ENCODE measurements at places on chromosomes 1 and 21.

- no peak for DNase-seq
Observed at GRCh38 chr1:225909477-225909876, 14.6 kb downstream of the PYCR2 start.

DNA sequence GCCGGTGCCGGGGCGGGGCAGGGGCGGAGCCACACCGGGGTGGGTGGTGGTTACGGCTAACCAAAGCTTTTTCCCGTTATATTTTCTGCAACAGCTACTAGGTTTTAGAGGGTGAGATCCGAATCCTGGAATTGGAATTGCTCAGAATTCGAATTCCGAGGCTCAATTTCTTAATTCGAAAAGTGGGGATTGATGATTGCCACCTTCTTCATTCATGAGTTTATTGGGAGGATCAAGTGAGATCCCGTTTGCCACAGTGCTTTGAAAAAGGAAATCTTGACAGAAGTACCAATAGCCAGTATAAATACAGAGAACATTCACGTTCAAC, 207 bp upstream of the SVBP start:
- DNase-seq, result no peak

DNA sequence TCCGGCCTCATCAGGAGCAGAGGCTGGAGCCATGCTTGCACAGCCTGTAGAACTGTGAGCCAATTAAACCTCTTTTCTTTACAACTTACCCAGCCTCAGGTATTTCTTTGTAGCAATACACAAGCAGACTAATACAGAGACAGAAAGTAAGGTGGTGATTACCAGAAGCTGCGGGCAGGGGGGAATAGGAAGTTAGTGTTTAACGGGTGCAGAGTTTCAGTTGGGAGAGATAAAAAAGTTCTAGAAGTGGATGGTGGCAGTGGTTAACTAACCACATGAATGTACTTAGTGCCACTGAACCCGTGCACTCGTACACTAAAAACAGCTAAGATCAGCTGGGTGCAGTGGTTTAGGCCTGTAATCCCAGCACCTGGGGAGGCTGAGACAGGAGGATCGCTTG, 80.4 kb upstream of the TARDBP start:
- no peak for DNase-seq

- no peak for DNase-seq
Observed at GRCh38 chr1:112399456-112399855, 3.4 kb downstream of the CTTNBP2NL start.

DNA sequence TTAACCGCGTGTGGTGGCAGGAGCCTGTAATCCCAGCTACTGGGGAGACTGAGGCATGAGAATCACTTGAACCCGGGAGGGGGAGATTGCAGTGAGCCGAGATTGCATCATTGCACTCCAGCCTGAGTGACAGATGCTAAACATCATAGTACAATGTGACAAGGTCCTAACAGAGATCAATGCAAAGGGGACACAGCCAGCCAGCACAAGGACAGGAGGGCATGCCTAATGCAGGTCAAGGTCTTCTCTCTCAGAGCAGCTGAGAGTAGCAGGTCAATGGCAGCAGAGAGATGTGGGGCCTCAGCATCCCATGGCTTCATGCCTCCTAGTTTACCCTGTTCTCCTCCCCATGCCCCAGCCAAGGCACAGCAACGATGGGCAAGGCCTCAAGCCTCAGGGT, 3.0 kb upstream of the SMIM11 start:
- DNase-seq, result no peak

DNA sequence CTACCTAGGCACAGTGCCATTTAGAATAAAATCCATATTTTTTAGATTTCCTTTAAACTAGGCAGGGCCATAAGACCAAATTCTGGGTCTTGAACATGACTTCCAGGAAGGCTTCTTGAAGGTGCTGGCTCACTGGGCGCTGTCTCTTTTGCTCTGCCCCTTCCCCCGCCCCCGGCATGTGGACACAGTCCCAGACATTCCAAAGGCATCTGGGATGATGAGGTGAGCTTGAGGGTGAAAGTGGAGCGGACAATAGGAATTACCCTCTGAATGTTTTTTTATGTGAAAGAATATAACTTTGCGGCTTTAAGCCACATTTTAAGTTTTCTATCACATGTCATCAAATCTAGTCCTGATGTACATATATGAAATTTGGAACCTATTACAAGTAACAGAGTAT, 29.4 kb downstream of the RWDD3 start:
- no peak for DNase-seq

GRCh38 chr1:203686091-203686632, 59.5 kb downstream of the ATP2B4 start:
- DNase-seq, result no peak

- DNase-seq, result no peak
Observed at GRCh38 chr1:211752317-211752716, 76.9 kb upstream of the NEK2 start.

DNA sequence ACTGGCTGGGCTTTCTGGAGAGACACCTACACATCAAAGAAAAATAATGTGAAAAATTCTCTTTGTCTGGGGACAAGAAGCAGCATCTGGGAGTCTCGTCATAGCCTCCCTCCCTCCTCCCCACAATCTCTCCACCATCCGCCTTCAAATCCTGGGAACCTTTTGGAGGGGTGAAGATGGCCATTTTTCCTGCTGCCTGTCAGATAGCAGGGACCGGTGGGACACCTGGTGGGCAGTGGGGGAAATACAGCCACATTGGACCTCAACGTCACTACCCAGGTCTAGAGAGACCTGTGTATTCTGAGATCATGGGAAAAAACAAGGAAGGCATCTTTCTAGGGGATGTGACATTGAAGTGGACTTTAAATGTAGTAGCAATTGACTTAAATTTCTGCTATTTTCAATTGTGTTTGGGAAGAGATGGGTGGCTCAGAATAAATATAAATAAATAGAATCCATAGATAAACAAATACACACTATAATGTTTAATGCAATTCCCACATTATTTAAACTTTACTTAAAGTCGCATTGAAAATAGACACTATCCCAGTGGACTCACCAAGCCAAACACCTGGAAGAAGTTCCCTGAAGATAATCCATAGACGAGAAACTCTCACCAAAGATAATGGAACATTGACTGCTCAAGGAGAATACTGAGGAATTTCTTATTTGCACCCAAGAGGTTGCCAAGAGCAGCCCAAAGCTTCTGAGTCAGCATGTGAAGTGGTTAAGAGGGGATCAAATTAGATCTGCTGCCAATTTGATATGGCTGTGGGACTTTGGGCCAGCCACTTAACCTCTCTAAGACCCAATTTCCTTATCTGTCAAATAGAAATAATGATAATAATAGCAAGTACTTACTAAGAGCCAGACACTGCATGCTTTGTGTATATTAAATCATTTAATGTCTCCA, 147.6 kb upstream of the CAMK1G start:
- DNase-seq, result no peak

- DNase-seq, result no peak
Observed at GRCh38 chr1:118264343-118264742, 79.3 kb upstream of the SPAG17 start.

GRCh38 chr1:196229546-196229945, 378.7 kb downstream of the KCNT2 start:
- DNase-seq, result no peak

GRCh38 chr1:209106861-209107260, 476.7 kb upstream of the CAMK1G start:
- no peak for DNase-seq

DNA sequence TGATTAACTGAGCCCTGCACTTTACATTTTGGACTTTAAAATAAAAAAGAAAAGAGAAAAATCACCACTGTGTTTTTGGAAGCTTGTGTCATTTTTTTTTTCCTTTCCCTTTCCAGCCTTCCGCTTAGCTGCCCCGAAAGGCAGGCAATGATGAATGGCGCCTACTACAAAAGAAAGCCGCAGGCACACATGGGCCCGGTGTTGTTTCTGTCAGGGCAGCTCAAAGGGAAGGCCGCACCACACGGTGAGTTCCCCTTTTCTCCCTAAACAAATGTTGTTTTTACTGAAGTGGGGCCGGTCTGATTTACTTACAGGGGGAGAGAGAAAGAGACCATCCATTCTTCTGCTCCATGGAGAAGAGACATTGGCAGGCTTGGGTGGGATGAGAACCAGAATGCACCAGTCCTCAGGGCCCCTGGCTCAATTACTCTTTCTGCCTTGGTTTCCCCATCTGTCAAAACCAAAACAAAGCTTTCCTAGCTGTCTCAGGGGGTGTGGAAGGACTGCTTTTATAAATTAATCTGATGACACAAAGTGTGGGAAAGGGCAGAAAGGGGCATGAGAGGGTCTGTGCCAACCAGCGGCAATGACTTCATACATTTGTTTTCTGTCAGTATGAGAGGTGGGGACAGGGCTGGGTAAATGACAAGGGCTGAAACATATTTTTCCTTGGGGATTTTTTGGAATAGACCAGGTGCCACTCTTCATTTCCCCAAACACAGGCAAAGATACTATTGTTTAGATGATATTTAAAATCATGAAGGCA, 91.4 kb upstream of the PLXNA2 start:
- DNase-seq, result no peak

GRCh38 chr21:44508711-44509445, 31.1 kb downstream of the KRTAP10-1 start:
- DNase-seq, result no peak

GRCh38 chr21:25953659-25954058, 216.9 kb downstream of the APP start:
- no peak for DNase-seq

DNA sequence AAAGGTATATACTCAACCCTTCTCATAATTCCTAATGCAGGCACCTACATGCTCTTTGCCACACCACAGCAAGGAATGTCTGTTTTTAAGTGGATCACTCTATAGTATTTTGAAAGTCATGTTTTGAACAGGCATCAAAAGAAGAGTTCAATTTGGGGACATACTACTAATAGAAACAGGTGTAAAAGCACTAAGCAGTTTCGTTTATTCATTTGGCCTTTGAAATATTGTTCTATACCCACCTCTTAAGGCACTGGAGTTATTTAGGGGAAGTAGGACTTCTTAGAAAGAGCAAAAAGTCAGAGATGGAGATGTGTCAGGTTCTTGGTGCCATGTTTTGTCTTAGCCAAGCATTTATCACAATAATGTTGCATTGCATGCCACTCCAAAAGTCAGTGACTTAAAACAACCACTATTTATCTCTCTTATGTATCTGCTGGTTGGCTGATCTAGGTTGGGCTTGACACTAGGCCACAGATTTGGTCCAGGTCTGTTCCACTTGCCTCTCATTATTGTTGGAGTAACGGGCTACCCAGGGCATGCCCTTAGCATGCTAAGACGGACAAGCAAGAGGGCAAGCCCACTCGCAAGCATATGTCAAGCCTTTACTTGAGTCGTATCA, 107.5 kb downstream of the RGL1 start:
- no peak for DNase-seq

DNA sequence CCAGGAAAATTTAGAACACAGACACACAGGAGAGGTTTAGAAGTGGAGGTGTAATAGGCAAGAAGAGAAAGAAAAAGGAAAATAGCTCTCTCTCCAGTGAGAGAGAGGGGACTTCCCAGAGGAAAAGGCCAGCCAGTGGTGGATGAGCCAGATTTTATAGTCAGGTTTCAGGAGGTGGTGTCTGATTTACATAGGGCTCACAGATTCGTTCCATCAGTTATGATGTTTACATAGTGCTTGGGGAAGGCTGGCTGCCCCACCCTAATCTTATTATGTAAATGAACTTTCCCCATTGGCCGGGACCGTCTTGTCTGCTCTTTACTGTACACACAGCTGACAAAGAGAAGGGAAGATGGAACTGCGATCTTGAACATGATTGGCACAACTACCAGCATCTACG, 797.3 kb downstream of the PLA2G4A start:
- DNase-seq, result no peak
